ENCODE measurements at places on chromosomes 16 and 17. TPM values are rescaled to one million over a fixed set of nuclear protein-coding genes. Genes with fewer than 3 reads are reported as not detected.

DNA sequence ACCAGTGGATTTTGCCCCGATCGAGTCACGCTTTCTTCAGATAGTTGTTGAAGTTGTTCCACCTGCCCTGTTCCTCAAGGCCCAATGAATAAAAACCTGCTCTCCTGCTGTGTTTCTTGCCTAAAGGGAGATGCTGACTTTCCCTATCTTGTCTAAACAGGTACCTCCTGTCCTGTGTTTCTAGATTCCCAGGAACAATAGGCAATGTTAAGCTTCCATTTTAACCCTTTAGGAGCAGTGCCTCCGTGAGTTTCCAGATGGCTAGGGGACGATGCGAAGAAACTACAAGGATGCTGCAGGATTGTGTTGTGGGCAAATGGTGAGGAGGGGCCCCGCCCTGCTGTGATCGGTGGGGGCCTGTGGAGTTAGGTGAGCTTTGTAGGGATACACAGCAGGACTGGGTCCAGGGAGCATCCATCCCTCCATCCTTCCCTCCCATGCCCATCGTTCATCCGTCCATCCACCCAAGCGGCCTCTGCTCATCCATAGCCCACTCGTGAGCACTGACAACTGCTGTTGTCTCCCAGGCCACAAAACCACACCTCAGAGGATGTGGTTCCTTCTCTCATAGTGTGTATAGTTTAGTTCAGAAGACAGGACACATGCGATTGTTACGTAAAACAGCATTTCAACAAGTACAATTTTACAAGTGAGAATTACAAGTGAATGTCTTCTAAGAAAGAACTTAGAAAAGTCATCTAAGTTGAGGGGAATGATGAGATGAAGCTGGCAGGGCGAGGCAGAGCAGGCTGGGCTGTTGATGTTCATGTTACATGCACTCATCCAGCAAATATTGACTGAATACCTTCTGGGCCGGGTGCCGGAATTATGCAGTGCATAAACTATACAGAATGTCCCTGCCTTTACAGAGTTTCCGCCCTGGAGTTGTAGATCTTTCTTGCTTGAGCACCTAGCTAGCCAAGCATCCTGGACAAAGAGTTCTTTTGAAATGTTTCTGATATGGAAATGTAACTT lies 5.2 kb downstream of the ARSG start:
- DNase-seq = peak; percentile 45

DNA sequence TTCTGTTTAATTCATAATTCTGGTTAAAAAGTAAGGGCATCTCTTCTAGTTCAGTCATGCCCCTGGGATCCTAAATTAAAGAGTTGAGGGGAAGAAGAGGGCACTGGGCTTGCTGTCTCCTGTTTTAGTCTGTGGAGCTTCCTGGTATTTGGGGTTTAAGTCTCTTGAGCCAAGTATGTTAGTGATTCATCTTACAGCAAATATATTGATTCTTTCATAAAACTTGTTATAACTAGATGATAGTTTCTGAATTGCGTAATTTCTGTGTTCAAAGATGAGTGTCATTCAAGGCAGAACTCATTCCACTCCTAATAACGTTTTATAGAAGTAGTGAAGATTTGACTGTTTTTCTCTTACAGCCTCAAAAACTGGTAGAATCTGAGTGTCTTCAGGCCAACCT lies 1.7 kb downstream of the TXNDC17 start:
- no peak for DNase-seq

The SCARF1 gene
- total RNA-seq = 4.2 TPM

- no peak for DNase-seq
Observed at GRCh38 chr17:17511293-17511741, 15.1 kb upstream of the RASD1 start.

The KLHL10 gene
- not detected for total RNA-seq

DNA sequence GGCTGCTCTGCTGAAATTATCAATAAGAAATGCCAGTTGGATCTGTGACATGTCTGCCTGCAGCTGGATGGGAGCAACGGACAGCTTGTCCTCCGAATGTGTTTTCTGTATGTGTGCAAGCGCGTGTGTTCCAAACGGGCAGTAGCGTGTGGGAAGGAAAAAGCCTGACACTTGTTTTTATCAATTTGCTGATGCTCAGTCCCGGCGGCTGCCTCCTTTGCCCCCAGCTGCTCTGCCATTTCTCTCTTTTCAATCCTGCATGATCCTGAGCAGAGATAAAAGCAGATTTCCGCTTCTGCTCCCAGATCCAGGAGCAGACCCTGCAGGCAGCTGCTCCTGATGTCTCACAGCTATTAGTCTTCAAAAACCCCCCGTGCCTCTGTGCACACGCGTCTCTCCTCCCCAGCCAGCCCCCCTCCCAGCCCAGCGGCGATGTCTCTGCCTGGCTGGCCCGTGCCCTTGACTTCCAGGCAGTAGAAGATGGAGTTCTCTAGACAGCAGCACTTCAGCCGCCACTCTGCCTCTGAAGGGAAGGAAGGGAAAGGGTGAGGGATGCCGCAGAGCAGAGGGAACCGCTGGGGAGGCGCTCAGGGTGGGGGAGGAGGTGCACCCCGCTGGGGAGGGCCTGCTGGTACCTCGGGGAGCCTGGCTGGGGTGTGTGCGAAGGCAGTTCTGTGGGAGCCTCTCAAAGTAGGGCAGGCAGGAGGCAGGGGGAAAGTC lies 4.1 kb downstream of the PRCD start:
- no peak for DNase-seq

- DNase-seq = no peak
Observed at GRCh38 chr17:28240688-28241340, 78.2 kb upstream of the TMEM97 start.

The KRT33B gene
- 1.7 TPM for total RNA-seq

GRCh38 chr17:72671016-72671415 lies 421.5 kb downstream of the SLC39A11 start:
- DNase-seq = no peak

The ATP2C2 gene
- 0.38 TPM for total RNA-seq

DNA sequence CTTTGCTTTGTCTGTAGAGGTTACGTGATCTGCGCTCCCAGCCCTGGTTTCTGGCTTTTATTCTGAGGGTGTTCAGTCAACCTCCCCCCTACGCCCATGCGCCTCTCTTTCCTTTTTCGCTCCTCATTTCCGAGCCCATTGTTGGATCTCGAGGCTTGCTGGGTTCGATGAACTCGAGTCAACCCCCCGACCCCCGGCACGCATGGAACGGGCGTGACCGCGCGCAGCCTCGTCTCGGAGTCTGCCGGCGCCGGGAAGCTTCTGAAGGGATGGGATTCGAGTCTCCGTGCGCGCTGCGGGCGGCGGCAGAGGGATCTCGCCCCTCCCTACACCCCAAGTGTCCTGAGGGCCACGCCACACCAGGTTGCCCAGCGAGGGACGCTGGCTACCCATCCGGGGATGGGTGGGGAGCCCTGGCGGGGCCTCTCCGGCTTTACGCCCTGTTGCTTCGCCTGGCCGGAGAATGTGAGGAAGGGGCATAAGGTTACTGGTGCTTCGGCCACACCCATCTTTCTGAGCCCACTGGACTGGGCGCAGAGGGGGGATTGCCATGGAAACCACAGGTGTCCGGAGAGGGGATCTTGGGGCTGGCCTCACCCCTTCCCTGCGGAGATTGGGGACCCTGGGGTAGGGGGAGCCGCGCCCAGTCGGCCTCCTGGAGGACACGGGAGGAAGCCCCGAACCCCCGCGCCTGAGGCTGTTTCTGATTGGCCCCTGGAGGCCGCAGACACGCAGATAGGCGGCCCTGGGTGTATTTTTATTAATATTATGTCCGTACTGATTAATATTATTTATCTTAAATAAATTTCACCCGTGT lies 1.8 kb downstream of the MAPT start:
- DNase-seq = no peak

GRCh38 chr16:57184887-57185445 lies 873 bp downstream of the PSME3IP1 start:
- DNase-seq = peak; percentile 13

GRCh38 chr16:87043231-87044031 lies 273.8 kb downstream of the C16orf95 start:
- DNase-seq = no peak

The PMFBP1 gene
- total RNA-seq = 1.8 TPM

The HOXB8 gene
- not detected for total RNA-seq

DNA sequence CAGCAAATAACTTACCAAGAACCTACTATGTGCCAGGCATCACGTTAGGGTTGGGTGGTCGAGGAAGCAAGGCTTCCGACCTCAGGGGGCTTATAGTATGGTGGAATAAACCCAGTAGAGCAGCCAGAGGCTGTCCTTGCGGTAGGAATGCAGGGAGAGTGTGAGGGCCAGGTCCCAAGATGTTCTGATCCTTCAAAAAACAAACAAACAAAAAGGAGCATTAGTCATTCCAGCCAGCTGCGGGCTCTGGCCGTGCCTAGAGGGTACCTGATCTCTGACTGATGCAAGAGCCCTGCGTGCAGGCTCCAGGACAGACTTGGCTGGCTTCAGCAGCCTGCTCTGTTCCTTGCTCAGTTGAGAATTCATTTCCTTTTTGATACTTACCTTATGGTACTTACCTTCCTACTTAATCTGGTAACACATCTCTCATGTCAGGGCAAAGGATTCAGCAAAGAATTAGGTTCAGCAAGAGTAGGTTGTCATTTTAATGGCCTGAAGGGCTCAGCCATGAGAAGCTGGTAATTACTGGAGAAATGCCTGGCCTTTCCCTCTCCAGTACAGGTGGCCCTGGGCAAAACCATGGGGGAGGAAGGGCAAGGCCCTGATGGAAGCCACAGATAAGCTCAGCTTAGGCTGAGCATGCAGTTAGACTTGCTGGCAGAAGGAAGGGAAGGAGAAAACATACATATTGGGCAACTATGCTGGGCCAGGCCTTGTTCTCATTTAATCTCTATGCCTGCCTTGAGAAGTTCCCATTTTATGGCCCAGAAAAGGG lies 18.4 kb downstream of the CYB5D2 start:
- DNase-seq = no peak

DNA sequence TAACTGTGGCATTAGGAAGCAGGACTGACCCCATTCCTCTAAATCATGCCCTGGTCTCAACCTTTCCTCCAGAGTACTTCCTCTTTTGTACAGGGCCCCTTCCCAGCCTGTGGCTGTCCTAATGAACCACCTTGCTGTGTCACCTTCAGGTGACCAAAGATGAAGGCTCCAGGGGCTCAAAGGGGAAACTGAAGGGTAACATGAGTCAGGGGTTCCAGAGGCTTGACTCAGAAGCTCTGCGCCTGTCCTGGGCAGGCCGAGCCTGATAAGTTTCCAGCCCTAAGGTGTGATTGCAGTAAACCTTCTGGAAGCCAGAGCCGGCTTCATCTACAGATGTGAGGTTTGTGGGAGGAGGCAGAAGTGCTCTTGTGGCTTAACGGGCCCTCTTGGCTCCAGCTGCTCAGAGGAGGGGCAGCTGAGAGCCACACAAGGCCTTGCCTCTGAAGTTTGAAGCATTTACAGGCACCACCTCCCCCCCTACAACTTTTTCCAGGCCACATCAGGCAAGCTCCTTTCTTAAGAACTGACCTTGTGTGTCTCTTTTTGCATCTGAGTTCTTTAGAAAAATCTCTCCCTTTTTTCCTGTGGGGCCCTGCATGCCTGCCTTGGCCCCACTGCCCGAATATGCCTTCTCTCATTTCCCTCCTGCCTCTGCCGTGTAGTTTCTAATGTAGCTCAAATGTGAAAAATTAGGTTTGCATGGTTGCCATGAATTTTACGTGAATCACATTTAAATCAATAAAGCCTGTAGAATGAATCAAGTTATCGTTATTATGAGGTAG lies 149.9 kb downstream of the CLEC16A start:
- peak; percentile 65 for DNase-seq

The SPN gene
- total RNA-seq = 48.7 TPM

The USB1 gene
- total RNA-seq = 4.5 TPM

DNA sequence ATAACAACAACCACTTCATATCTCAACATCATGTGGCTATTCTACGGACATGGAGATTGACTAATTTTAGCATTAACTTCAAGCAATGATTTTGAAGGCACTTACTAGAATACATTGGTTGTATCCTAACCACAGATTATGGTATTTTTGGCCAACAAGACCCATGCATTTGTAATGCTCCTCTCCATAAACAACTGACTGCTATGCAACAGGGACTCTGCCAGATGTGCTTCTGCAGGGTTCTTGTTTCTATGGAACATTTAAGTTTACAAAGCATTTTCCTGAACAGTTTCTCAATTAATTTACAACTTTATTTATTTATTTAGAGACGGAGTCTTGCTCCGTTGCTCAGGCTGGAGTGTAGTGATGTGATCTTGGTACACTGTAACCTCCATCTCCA lies 178.0 kb downstream of the PARN start:
- DNase-seq = no peak

The CES5A gene
- total RNA-seq = 0.09 TPM

The SNRNP25 gene
- 33.7 TPM for total RNA-seq

DNA sequence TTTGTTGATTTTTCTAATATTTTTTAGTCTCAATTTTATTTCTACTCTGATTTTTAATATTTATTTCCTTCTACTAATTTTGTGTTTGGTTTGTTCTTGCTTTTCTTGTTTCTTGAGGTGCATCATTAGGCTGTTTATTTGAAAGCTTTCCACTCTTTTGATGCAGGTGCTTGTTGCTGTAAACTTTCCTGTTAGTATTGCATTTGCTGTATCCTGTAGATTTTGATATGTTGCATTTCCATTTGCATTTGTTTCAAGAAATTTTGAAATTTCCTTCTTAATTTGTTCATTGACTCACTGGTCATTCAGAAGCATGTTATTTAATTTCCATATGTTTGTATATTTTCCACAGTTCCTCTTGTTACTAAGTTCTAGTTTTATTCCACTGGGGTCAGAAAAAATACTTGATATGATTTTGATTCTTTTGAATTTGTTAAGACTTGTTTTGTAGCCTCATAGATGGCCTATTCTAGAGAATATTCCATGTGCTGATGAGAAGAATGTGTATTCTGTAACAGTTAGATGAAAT lies 43.1 kb upstream of the NACA2 start:
- DNase-seq = no peak

- no peak for DNase-seq
Observed at GRCh38 chr17:6000426-6000825, 69.8 kb upstream of the WSCD1 start.

- DNase-seq = no peak
Observed at GRCh38 chr16:67248401-67249177, at the start of gene SLC9A5. SLC9A5 (plus strand) TSS chr16:67248979; CDS start chr16:67249015, 36 bp downstream.

The SPATA22 gene
- total RNA-seq = 0.33 TPM

GRCh38 chr16:3431779-3432219 lies 11.5 kb downstream of the ZNF597 start:
- peak; percentile 14 for DNase-seq

Data from thymus (tissue), 14 donors.